ENCODE measurements at places on chromosomes 2 and 18.

DNA sequence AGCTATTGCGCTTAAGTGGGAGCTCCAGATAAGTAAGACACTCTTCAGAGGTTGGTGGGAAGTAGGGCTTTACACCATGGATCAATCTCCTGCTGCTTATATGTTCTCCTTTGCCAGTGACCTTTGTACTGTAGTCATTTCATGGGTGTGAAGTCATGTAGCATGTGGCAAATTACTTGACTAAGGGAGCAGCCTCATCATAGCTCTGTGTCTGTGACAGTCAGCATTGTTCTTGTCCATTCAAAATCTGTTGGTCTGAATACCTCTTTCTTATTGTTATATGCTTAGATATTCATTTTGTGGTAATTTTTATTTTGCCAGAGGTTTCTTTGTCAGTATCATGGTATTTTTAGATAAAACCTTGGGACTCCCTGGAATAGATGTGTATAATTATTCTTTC is 18.2 kb downstream of the SLC4A1AP start:
- no peak for DNase-seq

- no peak for DNase-seq
Measured at GRCh38 chr18:41576643-41577042, 378.4 kb upstream of the PIK3C3 start.

- DNase-seq, result no peak
Measured at GRCh38 chr2:128639120-128639477, 320.4 kb upstream of the HS6ST1 start.

GRCh38 chr2:216740557-216741222 is 45.3 kb upstream of the IGFBP5 start:
- DNase-seq, result no peak

DNA sequence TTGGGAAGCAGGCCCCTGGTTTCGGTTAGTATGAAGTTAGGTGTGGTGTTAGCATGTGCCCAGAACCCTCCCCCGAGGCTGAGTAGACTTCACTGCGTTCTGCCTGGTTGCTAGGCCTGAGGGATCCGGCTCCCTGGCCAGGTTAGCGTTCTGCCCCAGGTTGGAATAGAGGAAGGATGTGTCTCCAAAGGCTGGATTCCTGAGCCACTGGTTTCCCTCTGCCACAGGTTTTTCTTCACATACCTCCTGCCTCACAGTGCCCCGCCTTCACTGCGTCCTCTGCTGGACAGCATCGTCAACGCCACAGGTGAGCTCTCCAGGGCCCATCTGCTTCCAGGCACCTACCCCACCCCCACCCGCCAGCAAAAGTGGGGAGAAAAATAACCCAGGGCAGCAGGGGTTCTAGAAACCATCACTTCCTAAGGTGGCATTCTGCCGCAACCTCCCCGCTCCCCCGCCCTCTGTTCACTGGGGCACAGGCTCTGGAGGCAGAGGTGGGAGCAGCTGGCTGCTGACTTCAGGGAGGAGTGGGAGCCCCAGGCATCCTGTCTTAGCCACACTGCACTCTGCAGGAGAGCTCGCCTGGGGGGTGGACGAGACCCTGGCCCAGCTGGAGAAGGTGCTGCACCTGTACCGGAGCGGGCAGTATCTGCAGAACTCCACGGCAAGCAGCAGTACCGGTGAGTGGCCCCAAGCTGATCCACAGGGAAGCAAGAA is 7.1 kb downstream of the PKDCC start:
- no peak for DNase-seq

- no peak for DNase-seq
Measured at GRCh38 chr2:174217869-174218268, 30.5 kb downstream of the OLA1 start.

DNA sequence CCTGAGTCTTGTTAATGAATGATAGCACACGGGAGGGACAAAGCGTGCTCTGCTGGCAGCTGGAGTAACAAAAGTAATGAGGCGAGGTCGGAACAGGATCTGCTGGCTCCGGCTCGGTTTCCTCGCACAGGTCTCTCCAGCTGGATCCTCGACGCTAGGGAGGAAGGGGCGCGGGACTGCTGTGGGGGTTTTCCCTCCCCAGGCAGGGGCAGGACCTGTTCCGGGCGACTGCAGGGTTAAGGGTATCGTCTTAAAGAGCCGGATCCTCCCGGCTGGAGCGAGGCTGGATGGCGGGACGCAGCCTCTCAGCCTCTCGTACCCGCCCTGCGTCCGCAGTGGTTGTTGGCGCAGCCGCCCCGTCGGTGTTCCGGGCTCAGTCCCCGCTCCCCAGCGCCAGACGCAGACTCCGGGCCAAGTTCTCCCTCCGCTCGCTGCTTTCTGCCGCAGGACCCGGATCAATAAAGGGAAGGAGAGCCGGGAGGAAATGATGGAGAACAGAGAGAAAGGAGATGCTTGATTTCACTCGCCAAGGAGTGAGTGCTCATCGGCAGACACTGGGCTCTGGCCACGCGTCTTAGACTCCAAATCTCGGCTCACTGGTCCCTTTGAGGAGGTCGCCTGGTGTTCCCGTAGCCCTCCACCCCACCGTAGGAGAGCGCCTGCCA is 1.1 kb upstream of the LIPG start:
- no peak for DNase-seq

DNA sequence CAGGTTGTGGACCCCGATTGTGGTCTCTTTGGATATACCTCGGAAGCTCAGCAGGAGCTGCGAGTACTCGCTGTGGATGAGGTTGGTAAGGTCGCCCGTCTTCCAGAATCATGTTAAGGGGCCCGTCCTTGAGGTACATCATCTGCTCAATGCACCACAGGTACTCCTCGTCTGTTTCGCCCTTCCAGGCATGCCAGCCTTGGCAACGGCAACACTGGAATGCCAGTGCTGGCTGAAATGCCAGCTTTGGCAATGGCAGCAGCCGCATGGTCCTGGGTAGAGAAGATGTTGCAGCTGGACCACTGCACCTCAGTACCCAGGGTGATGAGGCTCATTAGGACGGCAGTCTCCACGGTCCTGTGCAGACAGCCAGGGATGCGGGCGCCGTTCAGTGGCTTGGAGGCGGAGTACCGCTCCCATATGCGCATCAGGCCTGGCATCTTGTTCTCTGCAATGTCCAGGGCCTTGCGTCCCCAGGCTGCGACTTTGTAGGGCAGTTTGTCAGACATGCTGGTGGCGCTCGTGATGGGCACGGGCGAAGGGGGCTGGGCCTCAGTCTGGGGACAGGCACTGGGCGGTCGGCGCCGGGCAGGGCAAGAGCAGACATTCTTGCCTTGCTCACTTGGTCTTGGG is 122.2 kb upstream of the NXPH2 start:
- DNase-seq, result no peak

- no peak for DNase-seq
Measured at GRCh38 chr2:157443795-157444640, at the start of gene CYTIP. Gene CYTIP (minus strand): TSS chr2:157444089. CDS start chr2:157444020, 69 bp downstream.

DNA sequence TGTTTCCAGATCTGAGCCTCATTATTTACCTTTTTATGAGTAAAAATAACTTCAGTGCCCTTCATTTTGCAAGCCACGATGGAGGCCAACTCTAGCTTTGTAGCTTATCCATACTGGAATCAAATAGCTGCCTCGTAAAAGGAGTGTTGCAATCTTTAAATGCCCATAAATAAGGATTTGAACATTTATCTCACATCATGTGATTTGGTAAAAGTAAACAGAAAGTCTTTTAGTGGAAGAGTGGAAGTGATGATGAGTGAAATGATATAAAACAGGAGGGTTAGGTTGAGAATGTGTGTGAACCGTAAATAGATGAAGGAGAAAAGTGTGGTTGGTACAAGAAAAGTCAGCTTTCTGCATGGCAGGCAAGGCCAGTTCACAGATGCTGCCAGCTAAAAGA is 348.9 kb downstream of the OSR1 start:
- no peak for DNase-seq

GRCh38 chr18:60838677-60839076 is 466.1 kb upstream of the MC4R start:
- no peak for DNase-seq

- no peak for DNase-seq
Measured at GRCh38 chr2:43222475-43223309, 3.7 kb downstream of the ZFP36L2 start.

GRCh38 chr2:198913394-198914152 is 544.2 kb downstream of the SATB2 start:
- no peak for DNase-seq

GRCh38 chr2:220064111-220065030 is 436.9 kb downstream of the SLC4A3 start:
- DNase-seq, result no peak

GRCh38 chr2:100205174-100205573 is 62.8 kb upstream of the AFF3 start:
- DNase-seq, result no peak

DNA sequence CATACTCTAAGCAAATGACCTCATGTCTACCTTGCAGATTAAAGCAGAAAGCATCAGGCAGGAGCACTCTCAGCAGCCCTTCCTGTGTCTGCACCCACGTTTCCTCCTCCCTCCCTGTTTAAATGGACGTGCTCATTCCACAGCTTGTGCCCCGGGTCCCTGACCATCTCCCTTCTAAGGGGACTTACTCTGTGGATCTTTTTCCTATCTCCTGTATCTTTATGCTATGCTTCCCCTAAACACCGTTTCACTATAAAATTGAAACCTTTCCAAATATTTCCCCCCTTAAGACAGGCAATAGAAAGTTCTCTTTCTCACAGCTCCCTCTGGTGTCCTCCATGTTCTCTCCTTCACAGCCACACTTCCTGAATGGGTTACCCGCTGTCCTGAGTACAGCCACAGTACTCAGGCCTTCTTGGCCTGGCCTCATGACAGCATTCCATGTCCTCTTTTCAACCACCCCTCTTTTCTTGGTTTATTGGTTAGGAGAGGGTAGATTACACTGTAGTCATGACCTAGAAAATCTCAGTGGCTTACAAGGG is 41.1 kb downstream of the TMEM185B start:
- DNase-seq, result no peak

DNA sequence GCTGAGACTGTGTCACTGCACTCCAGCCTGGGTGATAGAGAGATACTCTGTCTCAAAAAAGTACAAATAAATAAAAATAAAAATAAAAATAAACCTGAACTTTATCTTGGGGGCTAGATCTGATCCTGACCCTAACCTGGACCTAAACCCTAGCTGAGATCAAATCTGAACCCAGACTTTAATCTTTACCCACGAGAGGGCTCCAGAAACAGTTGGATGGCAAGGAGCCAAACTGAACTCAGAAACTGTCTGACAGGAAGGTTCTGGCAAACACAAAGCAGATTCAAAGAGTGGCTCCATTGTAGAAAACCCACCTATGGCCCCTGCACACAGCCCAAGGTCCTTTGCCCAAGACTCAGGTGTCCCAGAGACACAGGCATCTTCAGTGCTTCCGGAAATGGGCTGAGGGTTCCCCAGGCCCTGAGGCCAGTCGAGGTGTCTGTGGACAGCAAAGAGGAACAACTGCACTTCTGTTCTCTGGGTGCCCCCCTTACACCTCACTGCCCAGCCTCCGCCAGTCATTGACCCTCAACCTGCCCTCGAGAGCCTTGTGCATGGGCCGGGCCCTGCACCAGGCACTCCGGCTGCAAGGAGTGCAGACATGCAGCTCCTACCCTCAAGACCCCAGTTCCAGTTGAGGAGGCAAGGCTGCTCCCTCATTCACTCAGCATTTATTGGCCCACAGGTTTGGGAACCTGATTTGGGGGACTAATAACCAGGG is 95.2 kb downstream of the TFCP2L1 start:
- no peak for DNase-seq

- DNase-seq, result no peak
Measured at GRCh38 chr2:237592425-237592980, 2.0 kb upstream of the RAB17 start.

- no peak for DNase-seq
Measured at GRCh38 chr2:144625626-144626025, 105.7 kb upstream of the ZEB2 start.

- no peak for DNase-seq
Measured at GRCh38 chr2:122266636-122267035, 511.2 kb downstream of the TSN start.

GRCh38 chr2:33313039-33313438 is 163.4 kb upstream of the RASGRP3 start:
- no peak for DNase-seq

DNA sequence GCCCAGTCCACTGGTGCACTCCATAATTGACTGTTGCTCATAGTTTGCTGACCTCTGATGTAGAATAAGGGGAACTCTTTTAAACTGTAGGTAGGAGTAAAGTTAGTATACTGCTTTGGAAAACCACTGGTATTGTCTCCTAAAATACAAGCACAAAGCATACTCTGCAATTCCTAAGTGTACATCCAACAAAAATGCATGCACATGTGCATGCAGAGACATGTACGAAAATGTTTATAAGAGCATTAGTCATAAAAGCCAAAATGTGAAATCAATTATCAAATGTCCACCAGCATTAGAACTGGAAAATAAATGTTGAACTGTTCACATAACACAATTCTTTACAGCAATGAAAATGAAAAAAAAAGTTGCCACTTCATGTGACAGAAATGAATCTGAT is 39.8 kb upstream of the DDX18 start:
- no peak for DNase-seq
